ENCODE measurements at places on chromosomes 1 and 21.

DNA sequence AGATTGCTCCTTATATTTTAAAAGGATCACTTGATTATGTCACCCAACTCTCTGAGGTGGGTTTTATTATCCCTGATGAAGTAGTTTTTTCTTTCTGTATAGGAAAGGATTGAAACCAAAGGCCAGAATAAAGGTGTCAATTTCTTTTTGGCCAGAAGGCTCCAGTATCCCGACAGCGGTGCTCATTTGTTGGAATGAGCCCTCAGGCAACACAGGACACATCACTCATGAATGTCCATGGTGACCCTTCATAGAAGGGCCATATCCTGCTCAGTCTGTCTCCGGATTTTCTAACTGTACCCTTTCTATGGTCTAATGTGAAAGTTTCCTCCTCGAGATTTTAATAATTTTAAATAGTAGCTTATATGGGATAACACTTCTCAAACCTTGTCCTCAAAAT is 171.3 kb upstream of the USP24 start:
- DNase-seq = no peak

DNA sequence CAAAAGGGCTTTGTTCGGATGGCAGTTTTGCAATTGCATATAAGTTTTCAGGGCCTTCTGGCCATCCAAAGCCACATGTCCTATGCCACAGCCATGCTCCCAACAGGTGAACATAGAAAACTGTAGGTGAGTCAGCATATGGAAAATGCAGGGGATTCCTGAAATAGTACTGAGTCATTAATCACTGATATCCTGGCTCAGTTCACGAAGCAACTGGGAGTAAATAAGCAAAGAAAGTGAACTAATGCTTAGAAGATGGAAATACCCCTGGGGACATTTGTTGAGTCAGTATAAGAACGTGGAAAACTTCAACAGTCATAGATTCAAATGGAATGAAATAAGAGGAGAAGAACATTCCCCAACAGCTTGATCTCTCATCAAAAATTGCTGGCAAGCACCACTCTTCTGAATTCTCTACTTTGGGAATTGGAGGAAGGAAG is 148.9 kb upstream of the RUNX1 start:
- DNase-seq = no peak

GRCh38 chr1:46017876-46018503 is 114.4 kb downstream of the PIK3R3 start:
- no peak for DNase-seq

DNA sequence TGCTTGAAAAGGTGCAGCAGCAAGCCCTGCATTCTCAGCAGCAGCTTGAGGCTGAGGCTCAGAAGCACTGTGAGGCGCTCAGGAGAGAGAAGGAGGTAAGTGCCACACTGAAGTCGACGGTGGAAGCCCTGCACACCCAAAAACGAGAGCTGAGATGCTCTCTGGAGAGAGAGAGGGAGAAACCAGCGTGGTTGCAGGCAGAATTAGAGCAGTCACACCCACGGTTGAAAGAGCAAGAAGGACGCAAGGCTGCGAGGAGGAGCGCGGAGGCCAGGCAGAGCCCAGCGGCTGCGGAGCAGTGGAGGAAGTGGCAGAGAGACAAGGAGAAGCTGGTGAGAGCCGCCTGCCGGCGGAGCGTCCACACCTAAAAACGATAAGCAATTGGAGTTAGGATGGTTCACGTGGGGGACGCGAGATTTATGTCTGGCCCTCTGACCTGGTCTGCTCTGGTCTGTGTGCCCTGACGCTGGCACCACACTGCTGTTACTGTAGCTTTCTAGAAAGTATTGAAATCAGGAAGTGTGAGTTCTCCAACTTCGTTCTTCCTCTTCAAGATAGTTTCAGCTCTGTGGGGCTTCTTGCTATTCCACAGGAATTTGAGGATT is 26.7 kb upstream of the DIP2A start:
- no peak for DNase-seq

- no peak for DNase-seq
Measured at GRCh38 chr1:239547987-239548386, 161.6 kb downstream of the CHRM3 start.

DNA sequence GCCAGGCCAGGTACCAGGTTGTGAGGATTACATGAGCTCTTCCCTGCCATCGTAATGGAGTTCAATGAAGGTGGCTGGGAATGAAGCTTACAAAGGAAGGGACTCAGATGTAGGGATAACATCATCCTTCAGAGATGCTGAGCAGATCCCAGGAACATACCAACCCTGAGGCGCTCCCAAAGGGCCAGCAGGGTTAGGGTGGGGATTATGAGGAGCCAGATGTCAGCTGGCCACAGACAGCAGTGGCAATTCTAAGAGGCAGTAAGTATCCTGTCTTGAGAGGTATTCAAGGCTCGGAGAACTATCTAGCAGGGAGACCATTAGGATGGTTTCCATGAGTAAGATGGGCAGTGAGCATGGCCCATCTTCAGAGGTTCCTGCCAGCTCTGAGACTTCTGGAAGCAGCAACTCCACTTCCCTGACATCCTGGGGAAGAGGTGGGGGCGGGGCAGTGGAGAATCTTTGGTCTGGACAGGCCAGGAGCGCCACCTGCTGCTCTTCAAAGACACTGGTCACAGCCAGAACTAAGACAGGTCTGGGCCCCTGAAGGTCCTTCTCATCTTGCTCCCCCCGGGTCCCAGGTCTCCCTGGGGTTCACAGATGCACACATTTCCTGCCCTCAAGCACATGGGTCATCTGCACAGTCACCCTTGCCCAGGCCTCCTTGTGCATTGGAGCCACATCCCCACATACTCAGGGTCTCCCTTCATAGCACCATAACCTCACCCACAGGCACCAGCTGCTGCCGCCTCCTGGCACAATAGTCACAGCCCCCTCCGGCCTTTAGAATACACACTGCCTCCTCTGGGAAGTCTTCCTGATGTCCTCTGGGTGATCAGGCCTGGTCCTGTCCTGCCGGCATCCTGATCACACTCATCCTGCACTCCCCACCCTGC is 2.7 kb upstream of the SDC3 start:
- DNase-seq = peak; percentile 47

- DNase-seq = no peak
Measured at GRCh38 chr1:244964112-244964971, 100.0 kb upstream of the HNRNPU start.

- no peak for DNase-seq
Measured at GRCh38 chr1:24570265-24571125, 14.6 kb downstream of the NCMAP start.

GRCh38 chr1:64469116-64469976 is 583 bp upstream of the CACHD1 start:
- no peak for DNase-seq
